ENCODE measurements at places on chromosomes 4 and X. TPM values are rescaled to one million over a fixed set of nuclear protein-coding genes. Genes with fewer than 3 reads are reported as not detected.

The ZDHHC15 gene
- not detected for total RNA-seq

The SLC39A8 gene
- 43.3 TPM for total RNA-seq

The USP46 gene
- total RNA-seq = 16.8 TPM

The USP17L26 gene
- total RNA-seq = not detected

The RTL3 gene
- total RNA-seq = not detected

The APELA gene
- not detected for total RNA-seq

The RAB40AL gene
- total RNA-seq = 1.8 TPM

The OPN1MW gene
- total RNA-seq = not detected

The GC gene
- total RNA-seq = not detected

The ADH7 gene
- not detected for total RNA-seq

The KLHL34 gene
- total RNA-seq = not detected

The PPP4R3C gene
- not detected for total RNA-seq

The IL2 gene
- not detected for total RNA-seq

The PDGFRA gene
- total RNA-seq = not detected

The XAGE5 gene
- total RNA-seq = not detected

The SLC10A6 gene
- total RNA-seq = not detected

GRCh38 chrX:13890806-13891205, 73.9 kb upstream of the GPM6B start:
- DNase-seq = no peak

DNA sequence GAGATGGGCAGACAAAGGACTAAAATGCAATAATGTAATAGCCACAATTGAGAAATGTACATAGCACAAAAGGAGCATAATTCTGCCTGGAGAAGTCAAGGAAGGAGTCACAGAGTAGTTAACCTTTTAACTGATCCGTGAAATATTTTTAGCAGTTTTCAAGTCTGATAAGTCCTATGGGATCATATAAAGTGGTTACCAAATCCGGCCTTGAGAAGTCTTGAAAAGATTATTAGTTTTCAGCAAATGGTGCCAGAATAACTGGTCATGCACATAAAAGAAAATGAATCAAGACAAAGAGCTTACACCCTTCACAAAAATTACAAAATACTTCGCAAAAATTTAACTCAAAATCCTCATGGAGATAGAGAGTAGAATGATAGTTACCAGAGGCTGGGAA, 788.7 kb upstream of the AMOT start:
- no peak for DNase-seq

- DNase-seq = no peak
Observed at GRCh38 chrX:109685656-109686078, 47.4 kb downstream of the ACSL4 start.

- DNase-seq = no peak
Observed at GRCh38 chr4:23058165-23058776, 365.5 kb downstream of the GBA3 start.

GRCh38 chr4:139655116-139655515, 10.5 kb upstream of the MGST2 start:
- DNase-seq = peak; percentile 74

DNA sequence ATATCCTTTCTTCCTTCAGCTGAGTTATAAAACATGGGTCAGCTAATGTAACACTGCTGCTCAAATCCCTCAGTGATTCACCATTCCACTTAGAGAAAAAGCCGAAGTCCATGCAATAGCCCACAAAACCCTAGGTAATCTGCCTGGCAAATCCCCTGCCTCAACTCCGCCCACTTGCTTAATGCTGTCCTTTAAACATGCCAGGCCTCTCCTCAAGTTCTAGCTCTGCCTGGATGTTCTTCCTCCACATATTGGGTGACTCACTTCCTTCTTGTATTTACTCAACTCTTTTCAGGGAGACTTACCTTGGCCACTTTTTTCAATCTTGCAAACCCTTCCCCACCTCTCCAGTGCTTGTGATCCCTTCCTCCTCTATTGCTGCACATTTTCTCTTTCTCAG, 89.8 kb downstream of the EMCN start:
- DNase-seq = peak; percentile 93

DNA sequence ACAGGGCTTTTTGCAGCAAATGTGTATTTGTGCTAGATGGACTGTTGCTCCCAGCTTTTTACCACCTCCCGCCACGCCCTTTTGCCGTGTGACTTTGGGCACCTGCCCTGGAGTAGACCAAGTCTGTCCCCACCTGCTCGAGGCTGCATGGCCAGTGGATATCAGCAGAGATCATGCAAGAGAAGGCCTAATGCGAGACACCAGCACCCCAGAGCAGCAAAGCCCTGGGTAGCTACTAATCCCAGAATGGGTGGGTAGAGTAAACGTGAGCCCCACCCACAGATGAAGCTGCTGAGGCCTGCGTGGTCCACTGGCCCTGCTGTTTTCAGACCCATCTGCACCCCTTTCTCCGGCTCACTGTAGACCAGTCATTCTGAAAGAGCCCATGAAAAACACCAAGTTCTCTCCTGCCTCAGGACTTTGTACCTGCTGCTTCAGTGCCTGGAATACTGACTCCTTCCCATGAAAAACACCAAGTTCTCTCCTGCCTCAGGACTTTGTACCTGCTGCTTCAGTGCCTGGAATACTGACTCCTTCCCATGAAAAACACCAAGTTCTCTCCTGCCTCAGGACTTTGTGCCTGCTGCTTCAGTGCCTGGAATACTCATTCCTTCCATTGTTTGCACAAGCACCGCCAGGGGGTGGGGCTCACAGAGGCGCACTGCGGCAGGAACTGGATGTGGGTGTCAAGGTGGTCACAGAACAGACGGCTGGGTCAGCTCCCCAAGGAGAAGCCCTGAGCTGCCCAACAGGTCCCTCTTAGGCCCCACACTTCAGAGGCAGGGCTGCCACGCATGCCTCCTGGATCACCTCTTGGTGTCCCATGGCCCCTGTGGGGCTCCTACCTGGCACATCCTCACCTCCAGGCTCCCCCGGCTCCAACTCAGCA, 5.1 kb upstream of the TNIP2 start:
- peak; percentile 45 for DNase-seq

DNA sequence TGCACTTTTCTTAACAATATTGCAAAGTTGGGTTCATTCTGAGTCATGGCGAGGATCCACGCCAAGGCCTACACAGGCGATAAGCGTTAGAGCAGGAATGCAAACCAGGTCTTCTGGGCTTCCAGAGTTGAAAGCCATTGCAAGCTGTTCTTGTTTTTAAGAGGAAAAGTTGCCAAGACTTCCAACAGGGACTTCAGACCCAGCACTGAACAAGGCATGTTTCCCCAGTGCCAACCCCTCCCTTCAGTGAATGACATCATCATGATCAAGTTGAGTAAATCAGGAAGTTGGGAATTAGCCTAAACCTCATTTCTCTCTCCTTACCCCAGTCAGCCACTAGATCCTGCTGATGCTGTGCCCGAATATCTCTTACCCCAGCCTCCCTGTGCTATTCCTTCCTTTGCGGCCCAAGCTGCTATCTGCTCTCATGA, 355.1 kb downstream of the HS3ST1 start:
- DNase-seq = peak; percentile 75

DNA sequence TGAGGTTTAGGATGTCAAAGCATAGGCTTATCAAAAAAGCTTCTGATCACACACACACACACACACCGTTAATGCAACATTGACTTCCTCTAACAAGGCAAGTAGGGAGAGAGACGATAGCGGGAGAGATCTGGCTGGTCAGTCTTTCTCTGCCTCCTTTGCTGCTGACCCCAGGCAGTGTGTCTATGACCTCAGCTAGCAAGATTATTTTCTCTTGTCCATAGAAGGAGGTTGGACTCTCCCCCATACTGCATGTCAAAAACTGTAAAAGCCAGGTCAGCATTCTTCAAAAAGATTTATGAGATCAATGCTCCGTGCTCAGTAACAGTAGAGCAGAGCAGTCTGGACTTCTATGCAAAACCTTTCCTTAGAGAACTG, 63.5 kb upstream of the PGM2 start:
- DNase-seq = no peak

DNA sequence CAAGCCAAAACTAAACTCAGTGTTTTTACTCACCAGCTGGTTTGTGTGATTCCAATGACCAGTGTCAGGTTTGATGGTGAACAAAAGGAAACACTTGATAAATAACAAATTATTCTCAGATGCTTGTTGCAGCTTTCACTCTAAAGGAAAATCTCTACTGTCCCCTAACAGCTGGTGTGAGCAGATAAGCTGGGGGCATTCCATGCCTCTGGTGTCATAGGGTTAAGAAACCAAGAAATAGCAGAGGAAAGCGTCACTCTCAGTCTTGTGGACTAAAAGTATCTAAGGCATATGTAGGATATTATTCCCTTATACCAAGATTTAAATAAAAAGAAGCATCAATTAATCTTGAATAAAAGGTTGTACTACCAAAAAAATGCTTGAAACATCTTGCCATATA, 24.3 kb downstream of the TRPC5 start:
- DNase-seq = no peak

DNA sequence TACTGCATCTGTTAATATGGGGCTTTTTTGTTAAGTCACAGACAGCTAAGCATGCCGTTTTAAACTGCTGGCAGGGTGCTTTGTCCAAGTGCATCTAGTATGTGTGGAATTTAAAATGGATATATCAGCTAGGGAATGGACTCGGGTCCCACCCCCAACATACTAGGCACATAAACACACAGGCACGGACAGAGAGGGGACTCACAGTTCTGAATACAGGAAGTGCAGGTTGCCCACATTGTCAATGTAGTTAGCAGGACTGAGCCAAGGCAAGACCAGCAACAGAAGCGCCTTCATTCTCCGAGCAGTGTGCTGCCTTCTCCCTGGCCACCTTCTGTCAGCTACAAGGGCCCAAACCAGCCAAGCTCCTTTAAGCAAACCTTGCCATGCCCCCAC, 33.6 kb downstream of the LNX1 start:
- no peak for DNase-seq

DNA sequence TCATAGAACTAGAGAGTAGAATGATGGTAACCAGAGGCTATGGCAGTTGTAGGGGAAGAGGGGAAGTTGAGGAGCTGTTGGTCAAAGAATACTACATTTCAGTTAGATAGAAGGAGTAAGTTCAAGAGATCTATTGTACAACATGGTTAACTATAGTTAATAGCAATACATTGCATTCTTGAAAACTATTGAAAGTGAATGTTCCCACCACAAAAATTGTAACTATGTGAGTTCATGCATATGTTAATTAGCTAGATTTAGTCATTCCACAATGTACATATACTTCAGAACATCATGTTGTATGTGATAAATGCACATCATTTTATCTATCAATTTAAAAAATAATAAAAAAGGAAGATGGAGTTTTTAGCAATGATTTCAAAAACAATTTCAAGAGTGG, 125.3 kb upstream of the IL15 start:
- no peak for DNase-seq

DNA sequence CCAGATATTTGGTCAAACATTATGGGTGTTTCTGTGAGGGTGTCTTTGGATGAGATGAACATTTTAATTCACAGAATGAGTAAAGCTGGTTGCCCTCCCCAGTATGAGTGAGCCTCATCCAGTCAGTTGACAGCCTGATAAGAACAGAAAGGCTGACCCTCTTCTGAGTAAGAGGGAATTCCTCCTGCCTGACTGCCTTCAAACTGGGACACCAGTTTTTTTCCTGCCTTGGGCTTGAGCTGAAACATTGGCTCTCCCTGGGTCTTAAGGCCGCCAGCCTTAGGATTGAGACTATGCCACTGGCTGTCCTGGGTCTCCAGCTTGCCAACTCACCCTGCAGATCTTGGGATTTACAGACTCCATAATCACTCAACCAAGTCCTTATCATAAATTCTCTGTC, 14.5 kb upstream of the MAML3 start:
- DNase-seq = no peak

DNA sequence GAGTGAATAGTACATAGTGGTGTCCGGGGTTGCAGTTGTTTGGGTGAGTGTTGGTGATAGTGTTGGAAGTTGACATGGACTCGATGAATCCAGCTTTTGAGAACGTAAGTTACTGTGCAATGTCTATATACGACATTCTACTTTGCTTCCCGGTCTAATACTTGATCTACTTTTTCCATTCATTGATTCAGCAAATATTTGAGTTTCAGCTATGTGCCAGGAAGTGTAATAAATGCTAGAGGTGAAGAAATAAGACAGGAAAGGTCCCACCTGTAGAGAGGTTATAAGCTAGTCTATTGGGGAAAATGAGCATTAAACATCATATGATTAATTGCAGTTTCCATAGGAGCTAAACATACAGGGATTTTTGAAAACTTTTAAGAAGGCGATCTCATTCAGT, 22.2 kb upstream of the MAGEC3 start:
- no peak for DNase-seq

- DNase-seq = no peak
Observed at GRCh38 chr4:172055046-172055445, 241.8 kb downstream of the GALNTL6 start.

DNA sequence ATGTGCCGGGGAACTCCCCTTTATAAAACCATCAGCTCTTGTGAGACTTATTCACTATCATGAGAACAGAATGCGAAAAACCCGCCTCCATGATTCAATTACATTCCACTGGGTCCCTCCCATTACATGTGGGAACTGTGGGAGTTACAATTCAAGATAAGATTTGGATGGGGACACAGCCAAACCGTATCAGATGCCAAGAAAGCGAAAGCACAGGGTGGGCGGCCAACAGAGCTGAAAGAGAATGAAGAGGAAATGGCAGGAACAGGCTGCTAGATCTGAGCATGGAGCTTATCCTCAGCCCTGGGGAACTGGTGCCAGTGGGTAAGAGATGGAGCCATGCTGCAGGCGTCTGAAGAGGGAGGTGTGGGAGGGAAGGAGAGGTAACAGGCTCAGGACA, 117.7 kb upstream of the PNPLA4 start:
- no peak for DNase-seq

- DNase-seq = no peak
Observed at GRCh38 chrX:135340831-135341230, 31.6 kb downstream of the ETDC start.

- no peak for DNase-seq
Observed at GRCh38 chrX:110877326-110877725, 81.7 kb upstream of the CHRDL1 start.

GRCh38 chr4:159079074-159079473, 23.8 kb upstream of the RAPGEF2 start:
- no peak for DNase-seq

DNA sequence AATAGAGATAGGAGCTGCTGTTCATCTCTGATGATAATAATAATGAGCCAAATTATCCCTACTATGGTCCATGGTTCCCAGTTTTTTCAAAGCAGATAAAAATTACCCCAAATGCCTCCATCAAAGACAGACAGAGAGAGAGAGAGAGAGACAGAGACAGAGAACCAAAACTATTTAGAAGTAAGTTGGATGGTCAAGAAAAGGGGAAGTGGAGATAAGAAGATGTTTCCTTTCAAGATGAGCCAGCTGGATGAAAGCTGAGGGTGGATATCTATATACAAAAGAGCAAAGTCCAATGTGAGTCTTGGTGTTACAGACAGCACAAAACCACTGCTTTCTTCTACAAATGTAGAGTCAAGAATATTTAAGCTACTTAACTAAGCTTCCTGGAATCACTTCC, 173.9 kb downstream of the GRIA3 start:
- DNase-seq = no peak

- DNase-seq = no peak
Observed at GRCh38 chr4:7902101-7902553, 37.5 kb downstream of the AFAP1 start.

DNA sequence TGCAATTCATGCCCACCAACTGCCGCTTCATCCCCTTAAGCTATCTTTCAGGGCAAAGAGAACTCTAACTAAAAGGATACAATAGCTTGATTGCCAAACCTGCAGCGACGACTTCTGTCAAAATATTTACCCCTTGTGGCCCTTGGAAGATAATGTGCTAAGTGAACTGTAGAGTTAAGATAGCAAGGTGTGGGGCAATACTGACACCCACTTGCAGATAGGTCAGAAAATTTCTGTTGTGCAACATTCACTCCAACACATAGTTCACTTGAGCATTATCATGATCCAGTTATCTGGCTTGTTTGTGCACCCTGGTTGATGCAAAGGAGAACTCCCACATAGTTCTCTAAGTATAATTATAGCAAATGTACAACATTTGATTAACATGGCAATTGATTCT, 55.6 kb downstream of the RHOXF2B start:
- DNase-seq = no peak

Data from MCF 10A (cell line).